NCI-H446 (cell line): ENCODE measurements at places on chromosomes 6 and 20.

GRCh38 chr6:43395776-43396175, 26.3 kb upstream of the ZNF318 start:
- no peak for DNase-seq

GRCh38 chr20:47703748-47704147, 81.5 kb downstream of the SULF2 start:
- no peak for DNase-seq

GRCh38 chr6:164095056-164095455, 680.5 kb downstream of the QKI start:
- no peak for DNase-seq

DNA sequence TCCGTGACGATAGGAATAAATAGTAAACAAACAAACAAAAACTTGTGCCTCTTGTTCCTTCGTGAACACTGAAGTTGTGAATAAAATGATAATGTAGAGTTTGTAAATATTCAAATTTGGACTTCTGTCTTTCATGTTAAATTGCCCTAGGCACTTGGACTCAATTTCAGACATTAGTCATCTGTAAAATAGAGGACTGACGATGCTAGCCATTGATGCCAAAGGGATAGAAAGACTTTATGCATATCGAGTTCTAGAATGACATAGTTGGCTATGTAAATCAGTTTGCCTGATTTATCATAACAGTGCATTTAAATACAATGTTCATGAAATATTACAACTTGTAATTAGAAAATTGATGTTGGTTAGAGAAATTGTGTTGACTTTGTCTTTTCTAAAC, 45.9 kb upstream of the FLRT3 start:
- DNase-seq, result no peak

DNA sequence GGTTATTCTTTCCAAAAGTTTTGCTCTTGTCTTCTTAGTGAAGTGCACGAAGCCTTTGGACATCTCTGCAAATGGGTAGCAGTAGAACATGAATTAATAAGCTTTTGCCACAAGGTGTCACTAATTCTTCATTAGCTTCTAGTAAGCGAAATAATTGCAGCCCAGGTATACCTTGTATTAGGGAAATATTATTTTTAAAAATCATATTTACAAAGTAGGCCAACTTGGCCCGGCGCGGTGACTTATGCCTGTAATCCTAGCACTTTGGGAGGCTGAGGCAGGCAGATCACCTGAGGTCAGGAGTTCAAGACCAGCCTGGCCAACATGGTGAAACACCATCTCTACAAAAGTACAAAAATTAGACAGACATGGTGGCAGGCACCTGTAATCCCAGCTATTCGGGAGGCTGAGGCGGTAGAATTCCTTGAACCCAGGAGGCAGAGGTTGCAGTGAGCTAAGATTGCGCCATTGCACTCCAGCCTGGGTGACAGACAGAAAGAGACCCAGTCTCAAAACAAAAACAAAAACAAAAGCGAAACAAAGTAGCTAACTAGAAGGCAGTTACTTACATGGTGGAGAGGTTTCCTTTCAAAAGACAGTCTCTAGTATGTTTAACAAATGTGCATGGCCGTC, 8.8 kb upstream of the RSPH3 start:
- DNase-seq, result peak; percentile 17

- no peak for DNase-seq
These were observed at the start of gene PI16 for GRCh38 chr6:36954262-36954931. PI16 (plus strand) TSS chr6:36954738; CDS start chr6:36954761, 23 bp downstream.
